ENCODE measurements at places on chromosomes 3 and 15.
A peak's percentile ranks its signal among the peaks of the same experiment; 100 is the strongest.

DNA sequence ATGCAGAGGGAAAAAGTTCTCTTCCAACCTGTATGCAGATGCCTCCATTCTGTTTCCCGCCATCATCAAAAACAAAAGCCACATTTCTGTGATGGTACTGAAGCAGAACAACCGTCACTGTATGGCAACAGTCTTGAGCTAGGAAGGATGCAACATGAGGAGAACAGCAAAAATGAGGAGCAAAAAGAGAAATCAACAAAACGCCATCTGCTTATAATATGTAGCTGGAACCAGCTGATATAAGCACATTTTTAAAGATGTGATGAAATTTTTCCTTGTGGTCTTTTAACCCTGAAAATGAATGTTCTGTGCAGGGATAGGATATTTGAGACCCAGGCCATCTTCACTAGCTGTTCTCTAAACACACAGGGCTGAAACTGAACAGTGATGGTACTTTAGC lies 287.0 kb downstream of the ZIC4 start:
- no peak for DNase-seq

- no peak for DNase-seq
Measured at GRCh38 chr3:31505371-31506048, 27.2 kb upstream of the STT3B start.

DNA sequence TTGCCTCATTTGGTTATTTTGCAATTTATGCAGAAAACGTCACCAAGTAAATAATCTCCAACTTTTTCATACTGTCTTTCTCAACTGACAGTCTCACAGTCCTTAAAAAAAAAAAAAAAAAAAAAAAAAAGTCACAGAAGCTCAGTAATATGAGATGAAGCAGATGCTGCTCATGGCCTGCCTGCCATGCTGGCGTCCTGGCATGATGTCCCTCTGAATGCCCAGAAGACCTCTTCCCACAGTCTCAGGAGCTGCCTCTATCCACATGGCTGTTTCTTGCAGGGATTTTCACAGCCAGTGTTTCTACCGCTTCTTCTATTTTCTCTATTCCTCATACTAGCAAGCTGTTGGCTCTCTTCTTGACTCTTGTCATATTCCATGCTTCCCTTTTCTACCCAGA lies 87.7 kb downstream of the TGFBR2 start:
- DNase-seq, result no peak

DNA sequence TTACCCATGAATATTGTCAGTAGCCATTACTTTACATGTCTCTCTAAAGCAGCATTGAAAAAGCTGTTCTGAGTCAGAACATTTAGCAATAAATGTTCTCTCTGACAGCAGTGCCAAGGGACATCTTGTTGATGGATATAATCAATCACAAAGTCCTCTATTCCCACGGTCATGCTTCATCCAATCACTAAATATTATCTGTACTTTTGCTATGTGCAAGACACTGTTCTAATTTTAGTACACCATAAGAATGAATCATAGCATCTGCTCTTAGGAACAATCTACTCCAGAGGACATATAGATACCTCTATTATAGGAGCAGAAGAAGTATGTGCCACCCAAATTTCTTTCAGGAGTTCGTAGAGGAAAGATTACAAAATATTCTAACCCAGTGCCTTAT lies 142.5 kb upstream of the MBNL1 start:
- no peak for DNase-seq

DNA sequence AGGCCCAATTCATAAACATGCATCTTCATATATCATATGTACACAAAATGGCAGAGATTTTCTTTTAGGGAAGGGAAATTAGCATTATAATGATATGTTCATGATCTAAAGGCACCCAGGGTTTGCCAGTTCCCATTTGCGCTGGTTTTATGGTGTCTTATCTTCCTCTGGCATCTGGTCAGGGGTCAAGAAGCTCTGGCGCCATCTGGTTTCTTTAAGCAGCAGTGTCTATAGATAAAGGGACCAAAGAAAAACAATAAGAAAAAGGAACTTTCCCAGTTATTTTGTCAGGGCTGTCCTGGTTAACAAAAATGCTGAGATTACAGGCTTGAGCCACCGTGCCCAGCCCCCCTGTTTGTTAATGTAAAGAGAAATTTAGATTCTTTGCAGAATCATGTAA lies 3.3 kb upstream of the DCP1A start:
- no peak for DNase-seq

DNA sequence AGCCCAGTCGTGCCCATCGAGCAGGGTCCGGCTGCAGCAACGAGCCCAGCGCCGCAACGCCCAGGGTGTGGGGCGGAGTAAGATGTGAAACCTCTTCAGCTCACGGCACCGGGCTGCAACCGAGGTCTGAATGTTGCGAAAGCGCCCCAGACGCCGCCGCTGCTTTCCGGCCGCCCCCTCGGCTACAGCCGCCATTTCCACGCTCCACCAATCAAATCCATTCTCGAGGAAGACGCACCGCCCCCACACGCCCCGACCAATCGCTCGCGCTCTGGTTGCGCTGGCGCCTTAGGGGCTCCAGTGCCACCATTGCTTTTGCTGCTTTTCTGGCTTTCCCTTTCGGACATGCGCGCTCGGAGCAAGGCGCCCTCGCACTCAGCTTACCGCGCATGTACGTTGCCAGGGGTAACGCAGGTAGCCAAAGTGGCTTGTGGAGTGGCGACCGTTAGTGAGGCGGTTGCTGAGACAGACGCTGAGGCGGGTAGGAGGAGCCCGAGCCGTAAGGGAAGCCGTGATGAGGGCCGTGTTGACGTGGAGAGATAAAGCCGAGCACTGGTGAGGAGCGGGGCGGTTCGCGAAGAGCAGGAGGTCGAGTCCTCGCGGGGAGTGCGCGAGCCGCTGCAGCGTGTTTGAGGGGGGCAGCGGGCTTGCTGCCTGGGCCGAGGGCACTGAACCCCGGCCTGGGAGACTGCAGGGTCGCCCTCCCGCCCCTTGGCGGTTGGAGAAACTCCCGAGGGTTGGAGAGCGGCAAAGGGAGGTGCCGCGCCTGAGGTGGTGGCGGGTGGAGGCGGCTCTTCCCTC lies at the start of the genes IFT122 and MBD4:
IFT122 (plus strand) TSS at position 408 of the 801 bp plus-strand sequence; CDS start at position 515, 107 bp downstream.
MBD4 (minus strand) TSS at position 132 of the 801 bp plus-strand sequence; CDS start at position 17, 115 bp downstream.
- peak; percentile 95 for DNase-seq

DNA sequence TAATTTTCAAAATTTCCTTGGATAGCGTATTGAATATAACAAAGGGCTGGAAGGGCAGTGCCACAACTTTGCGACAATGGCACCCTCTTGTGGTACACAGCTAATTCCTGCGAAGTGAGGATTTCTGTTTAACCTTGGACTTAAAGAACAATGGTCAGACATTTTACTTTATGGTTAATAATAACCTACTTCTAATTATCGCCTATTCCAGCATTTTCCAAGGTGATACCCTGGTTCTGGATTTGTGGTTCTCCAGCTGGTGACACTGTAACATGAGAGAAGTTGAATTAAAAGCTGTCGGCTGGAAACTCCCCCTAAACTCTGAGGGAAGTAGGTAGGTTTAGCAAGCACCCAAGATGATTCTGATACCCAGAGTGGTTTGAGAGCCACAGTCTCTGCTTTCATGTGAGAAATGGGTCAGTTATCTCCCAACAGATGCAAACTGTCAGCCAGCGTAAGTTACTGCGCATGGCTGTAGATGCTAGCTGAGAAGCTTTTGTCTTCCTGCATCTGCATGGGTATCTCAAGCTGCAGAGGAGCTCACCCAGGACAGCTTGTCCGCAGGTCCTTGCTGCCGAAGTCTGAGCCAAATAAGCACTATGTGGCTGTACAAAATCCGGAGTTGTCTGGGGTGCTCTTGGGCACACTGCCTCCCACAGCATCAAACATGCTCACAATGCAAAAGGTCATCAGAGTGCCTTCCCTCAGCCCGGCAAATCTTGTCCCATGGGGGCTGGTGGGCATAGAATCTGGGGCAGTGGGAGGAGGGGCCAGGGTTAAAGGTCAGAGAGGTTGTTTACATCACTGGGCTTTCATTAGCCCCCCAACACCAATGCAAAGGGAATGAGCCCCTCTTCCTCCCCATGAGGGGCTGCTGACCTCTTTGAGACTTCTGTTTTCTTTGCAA lies 6.6 kb upstream of the CHSY1 start:
- DNase-seq, result peak; percentile 30

DNA sequence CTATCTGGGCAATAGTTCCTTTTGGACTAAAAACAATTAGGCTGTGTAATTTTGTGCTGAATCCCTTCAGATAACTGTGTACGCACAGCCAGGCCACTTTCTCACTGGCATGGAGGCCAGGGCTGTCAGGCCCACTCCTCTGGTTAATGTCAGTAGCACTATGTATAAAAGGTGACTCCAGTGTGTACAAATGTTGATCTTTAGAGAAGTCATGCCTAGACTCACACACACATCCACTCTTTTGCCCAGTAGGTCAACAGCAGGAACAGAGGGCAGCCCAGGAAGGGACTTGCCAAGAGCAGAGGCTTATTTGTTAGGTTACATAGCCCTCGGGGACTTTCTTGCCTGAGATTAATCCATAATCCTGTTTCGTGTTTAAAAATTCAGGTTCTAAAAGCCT lies 416.6 kb upstream of the WNT5A start:
- DNase-seq, result no peak

GRCh38 chr3:43522727-43523362 lies 99.0 kb downstream of the ANO10 start:
- DNase-seq, result no peak

- no peak for DNase-seq
Measured at GRCh38 chr3:184553385-184553784, 8.2 kb upstream of the EPHB3 start.

DNA sequence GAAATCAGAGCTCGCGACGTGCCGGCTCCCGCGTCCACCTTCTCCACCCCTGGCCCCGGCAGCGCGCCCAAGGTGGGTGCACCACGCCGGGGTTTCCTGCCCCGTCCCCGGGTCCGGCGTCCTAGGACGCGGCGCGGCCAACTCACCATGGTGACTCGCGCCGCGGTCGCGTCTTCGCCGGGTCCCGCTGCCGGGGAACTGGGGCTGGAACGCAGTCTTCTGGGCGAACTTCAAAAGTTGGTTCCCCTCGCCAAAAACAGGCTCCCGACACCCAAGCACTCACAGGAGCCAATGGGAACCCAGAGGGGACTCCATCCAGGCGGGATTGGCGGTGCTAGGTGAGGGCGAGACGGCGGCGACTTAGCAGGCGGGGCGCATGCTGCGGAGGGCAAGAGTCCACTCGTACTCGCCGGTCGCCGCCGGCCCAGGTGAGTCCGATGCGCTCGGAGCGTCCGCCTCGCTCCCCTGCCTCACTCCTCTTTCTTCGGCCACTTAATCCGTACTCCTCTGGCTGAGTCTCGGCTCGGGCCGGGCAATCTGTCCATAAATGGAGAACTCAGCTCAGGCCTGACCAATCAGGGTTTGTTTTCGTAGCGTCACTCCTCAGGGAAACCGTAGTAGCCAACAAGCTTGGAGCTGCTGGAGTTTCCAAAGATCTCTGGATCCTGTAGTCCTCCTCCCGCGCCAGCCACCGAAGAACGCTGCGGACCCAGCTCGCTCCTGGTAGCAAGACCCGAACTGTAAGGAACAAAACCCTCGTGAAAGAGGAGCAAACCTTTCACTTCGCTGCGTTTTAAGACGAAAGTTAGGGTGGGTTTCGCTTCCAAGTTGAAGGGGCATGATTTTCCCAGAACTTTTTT lies at the start of gene MYO1E:
MYO1E (minus strand) TSS at position 520 of the 860 bp plus-strand sequence; CDS start at position 149, 371 bp downstream.
- no peak for DNase-seq

DNA sequence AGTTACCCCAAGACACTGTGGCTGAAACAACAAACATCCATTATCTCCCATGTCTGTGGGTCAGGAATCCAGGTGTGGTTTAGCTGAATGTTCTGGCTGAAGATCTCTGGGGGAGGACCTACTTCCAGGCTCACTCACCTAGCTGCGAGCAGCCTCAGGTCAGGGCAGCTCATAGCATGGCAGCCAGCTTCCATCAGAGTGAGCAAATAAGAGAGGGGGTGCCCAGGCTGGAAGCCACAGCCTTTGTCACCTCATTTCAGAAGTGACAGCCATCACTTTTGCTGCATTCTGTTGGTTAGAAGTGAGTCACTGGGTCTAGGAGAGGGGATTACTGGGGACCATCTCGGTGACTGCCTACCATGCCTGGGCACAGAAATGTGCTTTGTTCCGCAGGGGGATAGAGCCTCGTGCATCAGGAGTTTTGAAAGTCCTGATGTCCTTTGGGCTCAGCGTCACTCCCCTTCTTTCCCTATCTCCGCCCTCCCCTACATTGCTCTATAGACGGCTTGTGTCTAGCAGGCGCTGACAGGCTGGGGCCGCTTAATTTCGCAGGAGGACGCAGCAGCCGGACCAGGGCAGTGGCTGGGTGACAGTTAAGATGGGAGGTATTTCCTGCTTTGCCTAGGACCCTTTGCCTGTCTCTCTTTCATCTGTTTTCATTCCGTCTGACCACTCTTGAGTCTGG lies 25.4 kb downstream of the TGM4 start:
- DNase-seq, result no peak

GRCh38 chr3:5005367-5005766 lies 26.1 kb downstream of the BHLHE40 start:
- no peak for DNase-seq

DNA sequence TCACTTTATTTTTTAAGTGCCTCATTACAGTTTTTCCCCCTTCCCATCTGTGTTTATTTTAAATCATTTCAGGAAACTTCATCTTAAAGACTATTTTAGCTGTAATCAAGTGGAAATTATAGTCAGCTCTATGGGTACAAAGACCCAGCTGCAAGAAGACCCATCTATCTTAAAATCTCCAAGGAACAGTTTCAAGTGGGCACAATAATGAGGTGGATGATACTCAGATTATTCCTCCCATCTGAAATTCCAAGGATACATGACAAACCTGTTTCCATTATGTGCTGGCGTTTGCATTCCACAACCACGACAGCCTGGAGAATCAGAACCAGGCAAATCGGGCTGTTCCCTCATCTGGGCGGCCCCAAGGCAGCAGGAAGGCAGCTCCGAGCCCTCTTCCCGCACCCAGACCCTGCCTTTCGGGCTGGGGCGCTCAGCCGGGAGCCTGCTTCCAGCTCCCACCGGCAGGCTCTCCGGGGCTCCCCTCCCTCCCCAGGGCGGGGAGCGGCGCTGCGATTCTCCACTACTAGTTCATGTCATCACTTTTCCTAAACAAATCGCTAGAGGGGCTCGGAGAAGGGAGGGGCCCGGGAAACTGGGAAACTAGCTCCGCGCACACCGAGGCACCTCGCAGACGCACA lies at the start of gene MGLL:
MGLL (minus strand) TSS at position 475 of the 641 bp plus-strand sequence; CDS start at position 278, 197 bp downstream.
- no peak for DNase-seq

DNA sequence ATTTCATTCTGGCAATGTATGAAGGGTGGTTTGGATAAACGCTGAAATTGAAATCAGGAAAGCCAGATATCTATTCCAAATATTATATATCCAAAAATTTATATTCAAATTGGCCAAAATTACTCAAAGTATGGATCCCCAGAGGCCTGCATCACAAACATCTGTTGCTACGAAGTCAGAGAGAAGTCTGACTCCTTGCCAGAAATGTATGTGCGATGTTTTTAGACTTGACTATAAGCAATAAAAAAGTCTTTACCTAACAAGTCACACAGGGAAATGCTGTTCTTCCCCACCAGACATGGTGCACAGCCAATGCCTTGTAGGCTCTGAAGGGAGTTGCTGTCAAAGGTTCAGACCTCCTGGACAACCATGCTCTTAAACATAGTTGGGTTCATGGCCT lies 533.1 kb downstream of the OTOL1 start:
- no peak for DNase-seq

- DNase-seq, result no peak
Measured at GRCh38 chr3:150723946-150724345, 20.2 kb upstream of the ERICH6 start.
